ENCODE measurements at places on chromosomes 16 and 17. TPM values are rescaled to one million over a fixed set of nuclear protein-coding genes. Genes with fewer than 3 reads are reported as not detected.

GRCh38 chr16:53855511-53855910 is 151.6 kb downstream of the FTO start:
- no peak for DNase-seq

ABHD15 gene
- total RNA-seq = 9.8 TPM

DNA sequence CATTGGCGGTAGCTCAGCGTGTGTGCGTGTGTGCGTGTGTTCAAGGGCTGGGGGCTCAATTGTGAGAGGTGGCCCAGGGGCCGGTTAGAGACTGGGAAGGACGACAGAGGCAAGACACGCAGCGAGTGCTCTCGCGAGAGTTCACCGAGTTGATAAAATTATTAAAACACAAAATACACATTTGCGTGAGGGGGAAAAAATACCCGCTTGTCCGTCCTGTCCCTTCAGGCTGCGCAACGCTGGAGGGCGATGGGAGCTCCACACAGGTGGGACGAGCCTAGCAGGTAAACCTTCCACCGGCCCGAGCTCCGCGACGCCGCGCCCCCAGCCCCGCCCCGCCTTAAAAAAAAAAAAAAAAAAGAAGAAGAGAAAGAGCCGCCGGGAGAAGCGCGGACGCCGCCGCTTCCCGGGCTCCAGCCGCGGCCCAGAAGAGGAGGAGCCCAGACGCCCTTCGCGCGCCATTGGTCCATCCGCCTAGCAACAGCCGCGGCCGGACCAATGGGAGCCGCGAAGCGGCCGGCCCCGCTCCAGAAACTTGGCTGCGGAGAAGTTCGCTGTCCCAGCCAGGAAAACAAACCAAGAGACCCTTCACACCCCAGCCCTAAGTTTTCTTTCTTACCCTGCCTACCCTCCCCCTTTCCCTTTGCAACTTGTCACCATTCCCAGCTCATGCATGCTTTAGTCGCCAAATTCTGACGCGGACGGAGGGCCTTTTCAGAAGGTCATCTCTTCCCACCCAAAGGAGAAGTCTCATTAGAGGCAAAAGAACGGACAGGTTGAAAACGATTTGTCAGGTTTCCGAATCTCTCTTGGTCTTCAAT is 169.9 kb upstream of the MAF start:
- peak; percentile 93 for DNase-seq

DNA sequence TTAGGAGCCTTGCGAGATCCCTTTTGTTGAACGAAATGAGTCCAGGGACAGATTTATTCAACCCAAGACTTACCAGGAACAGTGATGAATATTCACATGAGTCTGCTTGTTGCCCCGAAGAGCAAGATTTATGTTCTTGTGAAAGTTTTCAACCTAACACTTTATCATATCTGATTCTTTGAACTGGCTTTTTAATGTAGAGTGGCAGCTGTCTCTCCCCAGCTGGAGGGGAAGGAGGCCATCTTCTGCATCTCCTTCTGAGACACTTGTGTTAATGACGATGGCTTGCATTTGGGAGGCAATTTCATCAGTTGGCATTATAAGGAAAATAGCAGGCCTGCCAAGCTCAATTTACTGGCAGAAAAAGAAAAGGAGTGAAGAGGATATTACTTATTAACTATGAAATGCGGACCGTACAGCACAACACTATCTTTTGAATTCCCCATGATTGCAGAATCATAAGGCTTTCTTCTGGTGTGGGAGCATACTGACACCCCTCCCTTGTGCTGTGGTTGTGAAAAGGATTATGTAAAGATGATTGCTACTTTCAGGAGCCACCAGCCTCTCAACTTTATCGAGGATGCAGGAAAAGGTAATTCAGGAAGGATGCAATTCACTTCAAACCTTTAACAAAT is 35.7 kb downstream of the SMARCE1 start:
- no peak for DNase-seq

IRF8 gene
- 33.3 TPM for total RNA-seq

DNA sequence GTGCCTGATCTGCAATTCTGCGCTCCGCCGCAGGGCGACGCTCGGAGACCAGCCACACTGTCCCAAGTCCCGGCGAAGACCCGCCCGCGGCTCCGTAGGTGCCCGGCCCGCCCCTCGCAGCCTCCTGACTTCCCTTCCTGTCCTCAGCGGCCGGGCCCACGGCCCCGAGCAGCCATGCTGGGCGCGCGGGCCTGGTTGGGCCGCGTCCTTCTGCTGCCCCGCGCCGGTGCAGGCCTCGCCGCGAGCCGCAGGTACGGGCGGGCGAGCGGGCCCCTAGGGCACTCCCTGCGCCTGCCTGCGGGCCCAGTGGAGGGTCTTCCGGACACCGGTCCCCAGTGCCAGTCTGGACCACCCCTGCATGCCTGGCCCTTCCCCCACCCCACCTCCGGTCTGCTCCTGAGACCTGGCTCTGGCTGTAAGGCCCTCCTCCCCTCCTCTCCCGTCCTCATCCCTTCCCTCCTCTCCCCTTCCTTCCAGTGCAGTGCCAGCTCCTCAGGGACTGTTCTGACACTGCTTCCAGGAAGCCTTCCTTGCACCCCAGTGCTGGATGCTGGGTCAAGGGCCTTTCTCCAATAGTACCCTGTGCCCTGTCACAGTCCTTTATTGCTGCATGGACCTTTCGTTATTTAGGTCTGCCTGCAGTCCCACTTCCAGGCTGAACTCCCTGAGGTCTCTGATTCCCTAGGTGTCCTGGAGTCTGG is at the start of gene SPATA20:
TSS of gene SPATA20 (plus strand) at position 140 of the 701 bp plus-strand sequence. CDS start at position 175, 35 bp downstream.
- DNase-seq = peak; percentile 97

DNA sequence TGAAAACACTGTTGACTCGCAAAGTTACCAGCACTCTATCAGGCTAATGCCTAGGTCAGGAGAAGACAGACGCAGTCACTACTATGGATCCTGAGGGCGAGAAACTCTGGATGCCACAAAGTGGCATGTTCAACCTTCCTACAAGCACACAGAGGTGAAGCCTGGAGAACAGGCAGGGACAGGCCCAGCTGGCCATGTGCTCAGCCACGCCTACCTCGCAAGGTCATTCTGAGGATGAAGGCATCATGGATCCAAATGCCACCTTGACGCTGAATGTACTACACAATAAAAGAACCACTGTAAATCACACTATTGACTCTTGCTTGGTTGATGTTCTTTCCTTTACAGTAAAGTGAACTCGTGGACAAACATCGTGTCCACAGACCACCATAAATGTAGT is 85.8 kb downstream of the ANKRD11 start:
- DNase-seq = no peak

- DNase-seq = no peak
These were observed 12.5 kb upstream of the SLC16A11 start for GRCh38 chr17:7056386-7056785.
